ENCODE measurements at places on chromosomes 12 and 14.

GRCh38 chr12:104896146-104896545 lies 61.9 kb downstream of the SLC41A2 start:
- DNase-seq: no peak

GRCh38 chr14:103994535-103995184 lies 52.3 kb upstream of the RD3L start:
- no peak for DNase-seq

DNA sequence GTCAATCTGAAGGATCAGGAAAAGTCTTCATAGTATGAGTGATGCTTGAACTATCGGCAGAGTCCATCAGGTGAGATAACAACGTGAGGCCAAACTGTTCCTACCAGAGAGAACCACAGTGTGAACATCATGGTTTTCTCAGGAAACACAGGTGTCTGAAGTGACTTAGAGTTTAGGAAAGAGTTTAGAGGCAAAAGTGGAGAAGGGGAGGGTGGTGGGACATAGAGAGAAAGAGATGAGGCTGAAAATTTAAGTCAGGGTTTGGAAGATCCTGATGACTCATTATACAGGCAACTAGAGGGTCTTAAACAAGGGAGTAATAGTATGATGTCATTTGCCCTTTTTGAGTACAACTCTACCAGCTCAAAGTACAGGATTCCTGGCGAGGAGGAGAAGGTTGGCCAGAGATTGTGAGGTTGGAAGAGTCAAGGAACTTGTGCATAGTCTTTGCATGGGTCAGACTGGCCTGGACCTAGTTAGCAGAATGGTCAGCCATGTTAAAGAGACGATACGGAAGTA lies 16.0 kb downstream of the CPNE8 start:
- DNase-seq: no peak

DNA sequence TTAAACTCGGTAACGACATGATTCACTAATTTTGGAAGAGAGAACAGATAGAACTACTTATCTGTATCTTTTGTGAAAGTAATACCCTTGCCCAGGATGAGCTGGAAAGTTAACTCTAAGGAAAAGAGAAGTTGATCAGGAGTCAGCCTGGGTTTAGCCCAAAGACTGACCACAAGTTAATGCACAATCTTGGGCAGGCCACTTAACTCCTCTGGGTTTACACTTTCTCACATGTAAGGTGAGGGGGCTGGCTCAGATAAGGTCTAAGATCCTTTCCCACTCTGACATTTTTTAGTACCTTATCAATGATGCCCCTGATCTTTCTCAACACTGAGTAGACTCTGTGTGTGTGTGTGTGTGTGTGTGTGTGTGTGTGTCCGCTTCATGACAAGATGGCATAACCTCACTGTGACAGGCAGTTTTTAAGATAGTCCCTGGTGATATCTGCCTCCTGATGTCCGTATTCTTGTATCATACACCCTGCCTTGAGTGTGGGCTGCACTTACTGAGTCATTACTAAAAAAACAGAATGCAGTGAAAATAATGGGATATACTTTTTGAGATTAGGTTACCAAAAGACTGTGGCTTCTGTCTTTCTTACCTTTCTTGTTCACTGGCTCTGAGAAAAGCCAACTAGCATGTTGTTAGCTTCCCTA lies 56.2 kb upstream of the CCDC198 start:
- DNase-seq: no peak

GRCh38 chr12:79058342-79058741 lies 193.8 kb downstream of the SYT1 start:
- no peak for DNase-seq
